ENCODE measurements at places on chromosomes 3 and 15. TPM values are rescaled to one million over a fixed set of nuclear protein-coding genes. Genes with fewer than 3 reads are reported as not detected.

The WNT5A gene
- 1.6 TPM for total RNA-seq

The PHLDB2 gene
- total RNA-seq, result 32.5 TPM

The SAMMSON gene
- total RNA-seq, result not detected

The BMF gene
- 2.0 TPM for total RNA-seq

The GOLGA8K gene
- not detected for total RNA-seq

The SYNPR gene
- total RNA-seq, result not detected

The SATB1 gene
- total RNA-seq, result 4.2 TPM

The IDH3A gene
- 20.8 TPM for total RNA-seq

The FSTL1 gene
- 38.3 TPM for total RNA-seq

The ALDH1A3 gene
- 16.1 TPM for total RNA-seq

The KIF15 gene
- total RNA-seq, result 1.6 TPM

The PRTG gene
- 0.40 TPM for total RNA-seq

The ERICH6 gene
- not detected for total RNA-seq

The GPR27 gene
- total RNA-seq, result not detected

The SCN10A gene
- total RNA-seq, result under 0.01 TPM

The NISCH gene
- 38.1 TPM for total RNA-seq

The CADPS gene
- not detected for total RNA-seq

The PRSS50 gene
- not detected for total RNA-seq

The MEGF11 gene
- not detected for total RNA-seq

The CPA3 gene
- total RNA-seq, result not detected

The DUOX1 gene
- not detected for total RNA-seq
